ENCODE measurements at places on chromosomes 1 and 21. TPM values are rescaled to one million over a fixed set of nuclear protein-coding genes. Genes with fewer than 3 reads are reported as not detected.
A peak's percentile ranks its signal among the peaks of the same experiment; 100 is the strongest.

GRCh38 chr1:204858363-204858821 lies 12.3 kb upstream of the NFASC start:
- H3K27me3 ChIP-seq = peaks cover 3% of the 10 kb centered on the region
- no peaks in the 10 kb centered on the region for H3K36me3 ChIP-seq
- no peak overlapping the region for H3K27ac ChIP-seq
- no peak overlapping the region for H3K4me3 ChIP-seq
- DNase-seq = no peak
- H3K4me1 ChIP-seq = no peaks in the 10 kb centered on the region

DNA sequence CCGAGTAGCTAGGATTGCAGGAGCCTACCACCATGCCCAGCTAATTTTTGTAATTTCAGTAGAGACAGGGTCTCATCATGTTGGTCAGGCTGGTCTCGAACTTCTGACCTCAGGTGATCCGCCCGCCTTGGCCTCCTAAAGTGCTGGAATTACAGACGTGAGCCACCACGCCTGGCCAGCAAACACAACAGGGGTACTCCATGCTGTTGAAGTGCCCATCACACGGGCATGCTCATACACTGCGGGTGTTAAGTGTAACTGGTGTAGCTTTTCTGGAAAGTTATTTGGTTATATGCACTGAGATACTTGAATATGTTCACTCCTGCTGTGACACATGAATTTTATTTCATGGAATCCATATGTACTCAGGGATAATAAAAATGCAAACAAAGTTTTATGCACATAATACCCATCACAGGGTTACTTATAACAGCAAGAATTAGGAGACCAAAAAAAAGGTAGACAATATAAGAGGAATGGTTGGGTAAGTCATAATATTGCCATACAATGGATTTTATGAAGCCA lies 9.2 kb downstream of the SRSF4 start:
- H3K4me3 ChIP-seq = no peak overlapping the region
- peaks cover 13% of the 10 kb centered on the region for H3K4me1 ChIP-seq
- DNase-seq = no peak
- H3K27me3 ChIP-seq = no peaks in the 10 kb centered on the region

DNA sequence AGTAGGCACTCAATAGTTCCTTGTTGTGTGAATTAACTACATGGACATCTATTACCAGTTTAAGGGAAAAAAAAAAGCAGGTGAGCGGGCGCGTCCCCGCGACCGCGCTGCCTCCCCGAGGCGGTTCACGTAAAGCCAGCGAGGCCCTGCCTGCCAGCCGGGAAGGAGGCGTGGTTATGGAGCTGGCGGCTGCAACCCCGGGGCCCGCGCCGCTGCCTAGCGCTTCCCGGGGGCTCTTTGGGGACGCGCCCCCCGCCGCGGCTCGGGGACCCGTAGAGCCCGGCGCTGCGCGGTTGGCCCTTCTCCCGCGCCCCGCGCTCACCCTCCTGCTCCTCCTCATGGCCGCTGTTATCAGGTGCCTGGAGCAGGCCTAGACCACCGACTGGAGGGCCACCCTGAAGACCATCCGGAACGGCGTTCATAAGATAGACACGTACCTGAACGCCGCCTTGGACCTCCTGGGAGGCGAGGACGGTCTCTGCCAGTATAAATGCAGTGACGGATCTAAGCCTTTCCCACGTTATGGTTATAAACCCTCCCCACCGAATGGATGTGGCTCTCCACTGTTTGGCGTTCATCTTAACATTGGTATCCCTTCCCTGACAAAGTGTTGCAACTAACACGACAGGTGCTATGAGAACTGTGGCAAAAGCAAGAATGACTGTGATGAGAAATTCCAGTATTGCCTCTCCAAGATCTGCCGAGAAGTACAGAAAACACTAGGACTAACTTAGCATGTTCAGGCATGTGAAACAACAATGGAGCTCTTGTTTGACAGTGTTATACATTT lies 2.6 kb upstream of the CC2D1B start:
- H3K27ac ChIP-seq = no peak overlapping the region
- peaks cover 30% of the 10 kb centered on the region for H3K4me1 ChIP-seq
- no peak overlapping the region for H3K4me3 ChIP-seq

DNA sequence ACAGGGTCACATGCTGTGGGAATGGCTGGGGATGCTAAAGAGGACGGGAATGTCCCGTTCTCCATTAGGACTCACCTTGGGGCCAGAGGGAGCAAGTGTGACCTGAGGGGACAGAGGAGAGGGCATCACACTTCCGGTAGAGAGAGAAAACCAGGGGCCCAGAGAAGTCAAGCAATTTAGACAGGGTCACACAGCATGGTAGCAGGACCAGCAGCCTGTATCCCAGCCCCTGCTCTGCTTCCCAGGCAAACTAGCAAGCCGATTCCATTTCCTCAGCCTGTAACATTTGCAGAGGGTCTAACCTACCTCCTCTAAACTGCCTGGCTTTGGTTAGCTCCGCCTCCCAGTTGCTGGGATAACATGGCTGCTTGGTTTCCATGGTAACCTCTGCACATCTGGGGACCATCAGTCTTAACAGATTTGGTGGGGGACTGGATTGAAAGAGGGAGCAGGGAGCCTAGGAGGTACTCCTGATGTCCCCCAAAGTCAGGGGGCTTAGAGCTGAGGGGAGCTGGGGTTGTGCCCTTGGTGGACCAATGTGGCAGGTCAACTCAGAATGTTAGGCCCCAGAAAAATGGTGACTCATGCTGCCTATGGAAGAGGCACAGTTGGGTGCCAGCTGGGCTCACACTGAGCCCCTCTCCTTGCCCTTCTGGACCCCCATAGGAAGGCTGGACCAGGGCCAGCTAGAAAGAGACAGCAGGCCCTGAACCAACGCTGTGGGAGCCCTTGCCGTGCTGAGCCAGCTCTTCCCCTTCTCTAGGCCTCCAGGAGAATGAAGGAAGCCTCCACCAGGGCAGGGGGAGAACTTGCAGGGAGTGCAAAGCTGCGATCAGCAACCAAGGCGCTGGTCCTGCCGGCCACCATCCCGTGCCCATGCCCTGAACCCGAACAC lies 9.5 kb downstream of the COL16A1 start:
- no peak overlapping the region for H3K4me3 ChIP-seq
- no peak overlapping the region for H3K27ac ChIP-seq
- no peak for DNase-seq

GRCh38 chr1:2493218-2493617 lies 17.1 kb downstream of the PLCH2 start:
- H3K27me3 ChIP-seq = no peaks in the 10 kb centered on the region
- no peak overlapping the region for H3K4me3 ChIP-seq
- no peak overlapping the region for H3K27ac ChIP-seq
- peaks cover 10% of the 10 kb centered on the region for H3K36me3 ChIP-seq
- H3K4me1 ChIP-seq = peaks cover 62% of the 10 kb centered on the region

GRCh38 chr1:10242135-10242534 lies 31.8 kb downstream of the KIF1B start:
- H3K36me3 ChIP-seq = no peaks in the 10 kb centered on the region
- H3K27me3 ChIP-seq = no peaks in the 10 kb centered on the region
- H3K4me3 ChIP-seq = no peak overlapping the region
- no peak for DNase-seq
- H3K27ac ChIP-seq = no peak overlapping the region

GRCh38 chr1:149845416-149845815 lies 54.0 kb upstream of the BOLA1 start:
- peaks cover 9% of the 10 kb centered on the region for H3K36me3 ChIP-seq
- no peaks in the 10 kb centered on the region for H3K27me3 ChIP-seq
- DNase-seq = no peak
- H3K4me3 ChIP-seq = no peak overlapping the region
- peak overlapping the region; percentile 22 for H3K27ac ChIP-seq

GRCh38 chr1:84450910-84451309 lies 28.2 kb upstream of the RPF1 start:
- H3K36me3 ChIP-seq = no peaks in the 10 kb centered on the region
- no peak overlapping the region for H3K27ac ChIP-seq
- H3K4me3 ChIP-seq = no peak overlapping the region
- H3K4me1 ChIP-seq = no peaks in the 10 kb centered on the region

DNA sequence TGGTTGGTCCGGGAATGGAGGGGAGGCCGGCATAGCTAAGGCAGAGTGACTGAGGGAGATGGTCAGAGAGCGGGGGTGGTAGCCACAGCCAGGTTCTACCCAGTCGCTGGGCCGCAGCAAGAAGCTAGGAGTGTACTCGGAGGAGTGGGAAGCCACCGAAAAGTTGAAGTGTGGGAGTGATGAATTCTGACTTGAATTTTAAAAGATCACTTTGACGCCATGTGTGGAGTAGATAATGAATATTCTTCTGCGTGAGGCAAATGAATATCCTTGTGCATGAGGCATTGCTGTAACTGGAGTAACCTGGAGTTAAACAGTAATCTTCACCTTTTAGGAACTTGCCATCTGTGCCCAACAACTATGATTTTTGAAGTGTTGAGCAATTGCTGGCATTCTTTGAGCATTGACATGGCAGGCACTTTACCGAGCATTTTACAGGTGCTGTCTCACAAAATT lies 6.9 kb downstream of the CTPS1 start:
- H3K4me3 ChIP-seq = no peak overlapping the region
- H3K27me3 ChIP-seq = no peaks in the 10 kb centered on the region
- no peak for DNase-seq
- no peak overlapping the region for H3K27ac ChIP-seq
- H3K4me1 ChIP-seq = no peaks in the 10 kb centered on the region

GRCh38 chr1:214404571-214405213 lies 123.7 kb downstream of the SMYD2 start:
- no peak overlapping the region for H3K27ac ChIP-seq
- no peak for DNase-seq
- no peaks in the 10 kb centered on the region for H3K27me3 ChIP-seq
- H3K4me3 ChIP-seq = no peak overlapping the region

Gene GJA5
- total RNA-seq = not detected

Gene PLA2G2A
- not detected for total RNA-seq

Gene RIPPLY3
- not detected for total RNA-seq

Gene ST6GALNAC5
- not detected for total RNA-seq

Gene SYF2
- total RNA-seq = 75.3 TPM

Gene LCE1D
- total RNA-seq = not detected

Gene OR2L5
- not detected for total RNA-seq
